ENCODE measurements at places on chromosomes 6 and 20. TPM values are rescaled to one million over a fixed set of nuclear protein-coding genes. Genes with fewer than 3 reads are reported as not detected.

RGS17 gene
- not detected for total RNA-seq

EEF1A1 gene
- 15,038 TPM for total RNA-seq

- DNase-seq, result no peak
These were observed 140.2 kb upstream of the AHI1 start for GRCh38 chr6:135637701-135638100.

GSTA2 gene
- total RNA-seq, result not detected

GRCh38 chr6:80938131-80938530 is 814.4 kb downstream of the TENT5A start:
- no peak for DNase-seq

- no peak for DNase-seq
These were observed 52.7 kb downstream of the TXLNB start for GRCh38 chr6:139239064-139239463.

SRMS gene
- total RNA-seq, result not detected

EPPIN gene
- total RNA-seq, result not detected

DNA sequence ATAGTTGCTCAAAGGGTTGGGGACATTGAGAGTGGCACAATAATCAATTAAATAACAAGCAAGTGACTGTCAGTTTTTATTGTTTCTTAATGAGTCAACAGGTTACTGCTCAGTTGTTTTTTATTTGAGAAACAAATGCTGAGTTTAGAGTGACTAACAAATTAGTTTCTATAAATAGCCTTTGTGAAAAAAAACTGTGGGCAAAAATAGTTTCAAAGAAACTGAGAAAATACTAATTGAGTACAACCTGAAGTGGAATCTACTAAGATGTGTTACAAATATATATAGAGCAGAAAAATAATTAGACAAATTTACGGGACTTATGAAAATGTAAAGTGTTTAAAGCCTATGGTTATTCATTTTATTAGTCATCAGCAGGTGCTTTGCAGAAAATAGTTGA is 22.3 kb downstream of the BEND6 start:
- no peak for DNase-seq

- DNase-seq, result no peak
These were observed 173.0 kb downstream of the PRKN start for GRCh38 chr6:162554531-162554930.

DNA sequence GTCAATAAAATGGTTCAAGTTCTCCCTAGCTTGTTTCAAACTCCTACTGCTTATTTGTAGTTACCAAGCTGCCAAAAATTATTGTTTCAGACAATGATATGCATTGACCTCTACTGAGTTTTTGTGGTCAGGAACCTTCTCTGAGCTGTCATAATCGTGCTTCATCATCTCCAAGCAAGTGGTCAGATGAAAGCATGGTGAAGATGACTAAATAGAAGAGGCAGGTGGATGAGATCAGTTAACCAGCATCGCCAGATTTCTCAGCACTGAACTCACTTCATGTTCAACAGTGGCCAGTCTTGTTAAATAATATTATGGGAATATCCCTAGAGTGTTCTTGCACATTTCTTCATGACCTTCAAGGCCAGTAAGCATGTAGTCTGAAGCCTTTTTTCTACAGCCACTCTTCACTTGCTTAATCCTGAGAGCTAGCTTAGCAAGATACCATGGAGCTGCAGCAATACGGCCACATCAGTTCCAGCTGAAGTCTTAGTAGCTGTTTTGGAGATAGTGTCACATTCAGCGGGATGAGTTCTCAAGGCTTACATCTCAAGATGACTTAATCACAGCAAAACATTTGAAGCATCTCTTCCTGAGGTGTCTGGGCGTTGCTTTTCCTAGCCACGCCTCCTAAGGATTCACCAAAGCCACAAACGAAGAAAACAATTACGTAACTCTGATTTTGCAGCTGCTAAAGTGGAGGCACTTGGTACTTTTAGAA is 101.6 kb upstream of the TMEM30A start:
- no peak for DNase-seq

BPIFB1 gene
- total RNA-seq, result not detected

GRCh38 chr20:48393737-48394314 is 434.0 kb downstream of the PREX1 start:
- no peak for DNase-seq

NNAT gene
- total RNA-seq, result not detected

PKHD1 gene
- not detected for total RNA-seq

BPIFB2 gene
- total RNA-seq, result not detected

EDN1 gene
- total RNA-seq, result 0.49 TPM

DNA sequence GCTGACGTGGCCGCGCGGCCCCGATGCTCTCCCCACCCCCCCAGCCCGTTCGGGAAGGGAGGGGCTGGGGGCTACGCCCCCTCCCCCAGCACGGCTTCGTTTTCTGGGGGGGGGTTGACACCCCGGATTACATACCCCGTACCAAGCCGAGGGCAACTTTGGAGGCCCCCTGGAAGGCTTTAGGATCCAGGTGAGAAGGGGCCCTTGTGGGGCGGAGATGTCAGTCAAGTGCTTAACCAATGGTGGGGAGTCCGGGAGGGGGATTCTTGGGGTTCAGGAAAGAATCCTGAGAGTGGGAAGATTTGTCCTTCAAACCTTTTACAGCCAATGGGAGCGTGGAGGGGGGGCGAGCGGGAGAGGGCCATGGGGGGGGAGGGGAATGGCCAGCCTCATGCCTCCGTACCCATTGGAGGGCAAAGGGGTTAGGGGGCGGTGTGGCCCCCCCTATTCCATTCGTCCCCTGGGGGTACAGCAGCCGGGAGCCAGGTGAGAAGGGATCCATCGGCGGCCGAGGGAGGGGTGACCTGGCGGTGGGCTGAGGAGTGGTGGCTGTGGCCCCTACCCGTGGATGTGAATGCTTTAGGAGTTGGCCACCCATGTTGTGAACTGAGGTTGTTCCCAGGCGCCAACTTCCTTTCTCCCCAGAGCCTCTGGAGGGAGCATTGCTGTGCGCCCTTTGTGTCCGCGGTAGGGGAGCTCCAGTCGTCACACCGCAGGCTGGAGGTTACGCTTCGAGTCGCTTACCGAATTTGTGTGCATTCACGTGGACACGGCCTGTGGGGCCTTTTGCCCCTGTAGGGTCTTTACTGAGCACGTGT is 682 bp downstream of the BRD2 start:
- peak; percentile 77 for DNase-seq

DNA sequence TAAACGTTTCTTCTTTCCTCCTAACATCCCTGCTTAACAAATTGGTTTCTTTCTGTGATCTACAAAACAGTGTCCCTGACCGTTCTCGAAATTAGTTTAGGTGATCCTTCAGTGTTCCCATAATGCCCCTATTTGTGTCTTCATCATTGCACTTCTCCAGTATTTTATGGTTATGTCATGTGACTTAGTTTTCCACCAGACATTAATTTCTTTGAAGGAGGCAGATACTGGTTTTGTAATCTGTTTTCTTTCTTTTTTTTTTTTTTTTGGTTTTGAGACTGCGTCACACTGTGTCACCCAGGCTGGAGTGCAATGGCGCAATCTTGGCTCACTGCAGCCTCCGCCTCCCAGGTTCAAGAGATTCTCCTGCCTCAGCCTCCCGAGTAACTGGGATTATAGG is 49.2 kb downstream of the FAM217A start:
- no peak for DNase-seq

COQ3 gene
- 10.5 TPM for total RNA-seq

DNA sequence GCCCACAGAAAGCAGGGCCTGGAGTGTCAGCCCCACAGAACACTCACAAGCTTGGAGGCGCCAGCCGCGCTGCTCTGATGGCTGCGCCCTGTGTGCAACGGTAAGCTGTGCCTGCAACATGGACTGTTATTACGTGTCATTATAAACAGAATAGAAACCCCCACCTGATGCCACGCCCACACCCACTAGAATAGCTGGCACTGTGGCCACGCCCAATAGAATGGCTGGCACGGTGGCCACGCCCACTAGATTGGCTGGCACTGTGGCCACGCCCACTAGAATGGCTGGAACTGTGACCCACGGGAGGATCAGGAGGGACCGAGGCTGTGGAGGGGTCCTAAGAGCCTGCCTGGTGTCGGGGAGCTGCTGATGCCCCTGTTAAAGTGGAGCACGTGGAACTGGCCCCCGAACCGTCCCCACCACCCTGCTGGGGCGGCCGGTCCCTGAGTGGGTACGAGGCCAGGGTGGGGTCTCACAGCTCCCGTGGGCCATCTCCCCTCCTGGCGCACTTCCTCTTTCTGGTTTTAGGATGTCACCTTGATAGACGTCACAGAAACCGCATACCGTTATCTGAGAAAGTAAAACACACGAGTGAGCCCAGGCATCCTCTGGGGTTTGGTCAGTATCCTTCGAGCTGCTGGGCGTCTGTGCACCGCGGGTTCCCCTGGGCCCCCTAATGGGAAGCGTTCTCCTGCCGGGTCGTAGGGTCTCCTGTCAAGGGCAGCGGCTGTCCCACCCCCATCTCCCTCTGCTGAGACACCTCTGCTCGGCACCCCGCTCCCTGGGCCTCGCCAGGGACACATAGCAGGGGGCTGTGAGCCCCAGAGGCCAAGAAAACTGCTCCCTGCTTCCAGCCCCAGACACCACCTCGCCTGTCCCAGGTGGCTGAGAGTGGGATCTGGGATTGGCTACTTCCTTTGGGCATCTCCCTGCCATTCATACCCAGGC is 25.4 kb downstream of the SLC17A9 start:
- no peak for DNase-seq

GRCh38 chr20:17687800-17688199 is 5.8 kb upstream of the RRBP1 start:
- DNase-seq, result no peak

OR12D3 gene
- not detected for total RNA-seq

DNA sequence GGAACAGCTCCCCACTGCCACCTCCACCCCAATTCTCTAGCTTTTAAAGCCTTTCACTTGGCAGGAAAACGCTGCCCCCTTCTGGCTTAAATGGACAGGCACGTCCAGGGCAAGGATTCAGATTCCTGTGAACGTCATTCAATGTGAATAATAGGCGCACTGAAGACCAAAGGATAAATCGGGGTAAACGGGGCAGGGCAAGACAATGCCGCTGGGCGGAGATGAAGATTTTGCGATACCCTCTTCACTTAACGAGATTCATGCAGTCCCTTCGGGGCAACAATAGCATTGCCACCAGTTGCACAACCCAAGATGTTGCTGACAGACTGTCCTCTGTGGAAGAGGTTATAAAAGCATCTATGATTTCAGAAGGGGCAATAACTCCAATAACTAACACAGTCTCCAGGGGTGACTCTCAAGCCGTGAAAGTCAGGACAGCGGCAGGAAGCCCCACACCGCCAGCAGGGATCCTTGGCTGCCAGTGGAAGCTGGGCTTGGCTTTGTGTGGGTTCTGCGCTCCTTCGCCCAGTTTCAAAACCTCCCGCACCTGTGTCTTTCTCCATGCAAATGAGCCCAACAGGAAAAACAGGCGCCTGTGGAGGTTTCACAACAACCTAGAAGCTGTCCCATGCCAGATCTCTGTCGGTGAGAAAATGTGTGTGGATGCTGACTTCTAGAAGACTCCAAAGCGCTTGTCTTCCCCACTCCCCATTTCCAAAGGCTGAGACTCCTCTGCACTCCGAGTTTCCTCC is 291.8 kb downstream of the BMP7 start:
- peak; percentile 64 for DNase-seq

TMEM74B gene
- total RNA-seq, result not detected

DNA sequence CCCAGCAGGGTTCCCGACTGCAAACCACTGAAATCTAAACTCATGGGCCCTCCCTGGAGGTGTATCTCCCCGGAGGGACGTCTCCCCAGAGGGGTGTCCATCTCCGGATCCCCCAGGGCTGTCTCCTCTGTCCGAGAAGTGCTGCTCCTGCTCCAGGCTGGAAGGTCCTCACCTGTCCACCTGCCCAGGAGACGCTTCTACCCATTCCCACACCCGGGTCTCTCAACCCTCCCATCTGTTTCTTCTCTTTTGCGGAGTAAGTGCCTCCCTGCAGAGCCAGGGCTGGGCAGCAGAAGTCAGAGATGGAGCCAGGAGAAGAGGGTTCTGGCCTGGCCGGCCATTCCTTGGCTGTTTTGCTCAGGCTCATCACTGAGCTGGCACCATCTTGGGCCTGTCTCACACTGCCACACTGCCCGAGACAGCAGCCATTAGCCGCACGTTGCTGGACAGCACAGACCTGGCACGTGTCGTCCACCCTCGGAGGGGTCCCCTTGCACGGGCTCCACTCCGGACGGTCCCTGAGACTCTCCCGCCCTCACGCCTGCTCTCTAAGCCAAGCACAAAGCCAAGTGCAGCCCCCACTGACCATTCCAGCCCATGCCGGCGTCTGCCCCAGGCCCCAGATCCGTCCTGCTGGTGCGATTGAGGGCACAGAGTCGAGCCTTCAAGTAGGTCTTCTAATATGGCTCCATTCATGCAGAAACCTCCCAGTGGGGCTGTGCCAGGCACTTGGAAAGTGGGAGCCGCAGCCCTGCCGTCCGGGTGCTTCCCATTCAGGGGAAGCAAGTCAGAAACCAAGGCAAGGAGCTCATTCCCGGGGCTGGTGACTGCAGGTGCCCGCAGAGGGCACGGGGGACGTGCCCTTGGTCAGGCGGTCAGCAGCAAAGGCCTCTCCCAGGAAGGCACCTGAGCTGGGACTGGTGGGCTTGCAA is 367.7 kb downstream of the TAF4 start:
- no peak for DNase-seq

DNA sequence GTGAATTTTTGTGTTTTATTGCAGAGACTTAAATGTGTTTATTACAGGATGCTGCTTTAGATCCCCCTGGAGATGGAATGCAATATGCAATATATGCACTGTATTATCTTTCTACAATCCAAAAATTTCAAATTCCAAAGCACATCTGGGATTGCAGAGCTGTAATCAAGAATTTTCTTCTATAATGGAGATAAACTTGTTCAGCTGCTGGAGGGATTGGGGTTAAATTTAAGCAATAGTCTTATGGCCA is 66.4 kb downstream of the MKKS start:
- DNase-seq, result no peak

DNA sequence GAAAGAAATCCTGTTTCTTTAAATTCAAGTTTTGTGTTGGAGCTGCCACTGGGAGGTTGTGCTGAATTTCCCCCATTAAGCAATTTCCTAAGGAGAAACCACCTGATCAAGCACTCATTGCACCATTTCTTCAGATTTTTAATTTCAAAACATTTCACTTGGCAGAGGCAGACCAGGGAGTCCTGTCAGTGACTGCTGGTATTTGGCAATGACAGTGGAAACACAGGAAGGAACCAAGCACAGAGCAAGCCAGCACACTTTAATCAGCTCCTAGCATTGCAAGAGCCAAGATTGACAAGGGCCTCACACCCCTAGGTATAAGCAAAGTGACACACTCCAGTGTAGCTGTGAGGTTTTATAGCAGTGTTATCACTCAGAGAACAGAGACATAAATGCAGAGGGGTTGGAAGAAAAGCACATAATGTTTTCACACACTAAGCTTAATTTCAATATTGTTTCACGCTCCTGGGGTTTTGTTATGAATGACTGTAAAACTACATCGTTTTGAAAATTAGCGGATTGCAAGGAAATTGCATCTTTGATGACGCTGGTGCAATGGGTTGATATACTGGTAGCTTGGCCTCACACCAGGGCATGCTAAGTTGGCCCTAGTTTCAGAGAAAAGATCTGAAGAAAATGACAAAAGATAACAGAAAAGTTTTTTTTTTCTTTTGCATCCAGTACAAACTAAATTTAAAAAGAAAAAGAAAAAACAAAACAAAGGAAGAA is 768.4 kb downstream of the TFAP2A start:
- no peak for DNase-seq

TBXT gene
- 2.2 TPM for total RNA-seq

RIPOR2 gene
- not detected for total RNA-seq

- no peak for DNase-seq
These were observed 126.4 kb downstream of the MMUT start for GRCh38 chr6:49336514-49337131.

DDRGK1 gene
- total RNA-seq, result 22.4 TPM

AVP gene
- not detected for total RNA-seq
